ENCODE measurements at places on chromosomes 3 and 15.

GRCh38 chr3:160180581-160181216 lies 44.5 kb upstream of the C3orf80 start:
- peak; percentile 53 for DNase-seq

GRCh38 chr3:188740010-188740409 lies 431.8 kb upstream of the TPRG1 start:
- DNase-seq = no peak

DNA sequence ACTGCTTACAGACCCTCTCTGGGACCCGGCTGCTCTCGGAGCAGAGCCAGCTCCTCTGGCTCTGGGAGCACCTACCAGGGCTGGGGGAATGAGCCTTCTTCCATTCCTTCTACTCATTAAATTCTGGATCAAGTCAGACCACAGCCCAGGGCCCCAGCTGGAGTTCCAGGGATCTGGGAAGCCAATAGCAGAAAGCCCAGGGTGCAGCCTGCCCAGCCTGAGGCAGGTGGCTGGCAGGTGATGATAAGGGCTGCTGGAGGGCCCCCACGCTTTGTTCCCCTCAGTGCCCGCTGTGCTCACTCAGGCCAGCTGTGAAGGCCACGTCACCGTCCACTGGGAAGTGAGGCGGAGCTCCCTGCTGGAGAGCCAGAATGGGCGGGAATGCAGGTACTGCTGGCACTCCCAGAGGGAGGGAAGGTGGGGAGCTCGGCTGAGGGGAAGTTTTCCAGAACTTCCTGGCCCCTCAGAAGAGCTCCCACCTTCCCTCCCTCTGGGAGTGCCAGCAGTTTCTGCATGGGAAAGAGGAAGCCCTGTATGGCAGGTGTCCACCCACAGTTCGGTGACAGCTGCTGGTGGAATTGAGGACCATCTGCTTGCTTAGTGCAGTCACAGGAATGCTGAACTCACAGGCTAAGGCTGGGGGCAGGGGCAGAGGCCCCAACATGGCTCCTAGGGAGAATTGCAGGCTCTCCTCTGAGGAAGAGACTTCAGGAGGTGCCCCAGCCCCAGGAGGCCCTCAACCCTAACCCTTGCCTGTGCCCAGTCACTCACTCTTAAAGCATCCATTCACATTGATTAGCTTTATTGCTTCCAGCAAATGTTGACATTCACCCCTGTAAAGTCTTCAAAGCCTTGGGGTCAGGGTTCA lies 12.6 kb upstream of the RTP3 start:
- no peak for DNase-seq

- DNase-seq = no peak
Measured at GRCh38 chr15:88258093-88258641, 1.6 kb upstream of the NTRK3 start.

GRCh38 chr3:172522871-172523818 lies at the start of gene TNFSF10:
TNFSF10 (minus strand) TSS chr3:172523430; CDS start chr3:172523384, 46 bp downstream.
- DNase-seq = no peak

DNA sequence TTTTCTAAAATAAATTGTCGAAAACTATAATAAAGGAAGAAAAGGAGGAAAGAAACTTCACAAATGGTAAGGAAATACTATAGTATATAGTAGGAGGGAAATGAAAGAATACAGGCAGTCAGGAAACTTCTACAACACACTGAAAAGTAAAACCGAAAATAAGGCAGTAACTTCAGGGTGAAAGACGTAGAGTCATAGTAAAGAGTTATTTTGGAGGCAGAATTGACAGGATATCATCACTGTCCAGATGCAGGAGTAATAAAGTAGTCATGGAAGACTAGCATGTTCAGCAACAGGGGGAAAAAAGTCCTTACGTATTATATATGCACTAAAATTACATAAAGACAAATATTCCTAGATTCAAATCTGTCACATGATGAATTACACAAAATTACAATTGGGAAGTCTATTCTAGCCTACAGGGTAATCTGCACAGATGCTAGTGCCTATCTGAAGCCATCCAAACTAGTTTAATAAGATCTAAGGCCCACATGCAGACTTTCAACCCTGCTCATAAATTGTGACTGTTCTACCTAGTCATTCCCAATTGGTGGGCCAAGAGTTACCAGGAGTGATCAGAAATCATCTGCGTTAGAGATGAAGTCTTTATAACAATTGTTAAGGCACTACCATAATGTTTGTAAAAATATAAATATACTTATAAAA lies 14.0 kb downstream of the VPS13C start:
- no peak for DNase-seq

- DNase-seq = peak; percentile 70
Measured at GRCh38 chr3:139127101-139127500, 82.4 kb upstream of the PRR23C start.

DNA sequence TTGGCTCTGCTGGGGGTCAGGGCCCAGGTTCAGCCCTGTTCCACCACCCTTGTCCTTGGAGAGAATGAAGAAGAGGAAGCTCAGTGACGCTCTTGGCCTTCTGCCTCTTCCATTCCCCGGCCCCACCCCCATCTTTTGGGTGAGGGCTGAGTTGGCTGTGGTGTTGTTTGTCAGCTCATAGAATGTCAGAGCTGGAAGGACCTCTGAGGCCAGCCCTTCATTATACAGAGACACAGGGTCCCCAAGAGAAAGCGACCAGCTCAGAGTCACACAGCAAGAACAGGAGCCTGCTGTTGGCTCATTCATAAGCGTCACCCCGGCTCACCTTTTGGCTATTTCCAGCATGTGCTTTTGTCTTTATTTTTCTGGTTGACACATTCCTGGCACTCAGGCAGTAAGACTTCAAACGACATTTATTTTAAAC lies 68.2 kb downstream of the AAGAB start:
- DNase-seq = no peak

DNA sequence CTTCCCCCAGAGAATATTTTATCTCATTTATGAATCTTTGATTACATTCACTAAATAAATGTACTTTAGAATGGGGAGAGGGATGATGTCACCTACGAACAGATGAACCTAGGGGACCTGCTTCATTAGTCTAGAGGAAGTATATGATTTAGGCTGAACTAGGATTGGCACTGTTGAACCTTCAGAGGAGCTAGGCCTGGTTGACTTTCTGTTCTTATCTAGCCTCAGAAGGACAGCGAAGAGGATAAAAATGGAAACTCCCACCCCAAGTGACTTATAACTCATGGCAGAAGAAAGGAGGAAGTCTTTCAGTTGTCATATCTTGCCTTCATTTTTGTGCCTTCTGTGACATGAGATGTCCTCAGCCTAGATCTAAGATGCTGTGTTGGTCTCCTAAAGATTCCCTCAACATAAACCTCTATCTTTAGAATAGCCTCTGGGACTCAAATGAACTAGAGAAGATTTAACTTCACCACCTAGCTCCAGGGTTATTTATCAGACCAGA lies 42.6 kb downstream of the POLG start:
- no peak for DNase-seq

- peak; percentile 20 for DNase-seq
Measured at GRCh38 chr3:178847190-178847589, 224.4 kb downstream of the ZMAT3 start.

GRCh38 chr3:141462176-141462859 lies 24.5 kb upstream of the RASA2 start:
- no peak for DNase-seq

DNA sequence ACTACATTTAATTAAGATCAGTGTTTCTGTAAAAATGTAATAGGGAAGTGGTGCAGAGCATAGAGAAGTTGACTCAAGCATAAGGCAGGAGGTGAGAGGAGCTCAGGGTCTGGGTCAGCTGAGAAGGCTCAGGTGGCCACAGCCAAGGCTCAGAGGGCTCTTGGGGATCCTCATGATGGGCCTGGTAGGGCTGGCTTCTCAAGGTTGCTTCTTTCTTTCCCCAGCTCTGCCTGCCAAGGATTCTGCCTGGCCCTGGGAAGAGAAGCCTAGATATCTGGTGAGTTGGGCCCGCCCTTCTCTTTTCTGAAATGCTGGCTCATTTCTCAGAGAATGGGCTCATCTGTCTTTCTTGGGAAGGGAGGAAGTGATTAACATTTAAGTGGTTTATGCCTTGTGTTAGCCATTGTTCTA lies 6.5 kb downstream of the ZNF589 start:
- no peak for DNase-seq

- DNase-seq = no peak
Measured at GRCh38 chr15:29126821-29127461, 142.7 kb downstream of the NSMCE3 start.

GRCh38 chr3:73451301-73451944 lies 173.3 kb downstream of the PDZRN3 start:
- DNase-seq = no peak

- no peak for DNase-seq
Measured at GRCh38 chr15:77004189-77004588, 9.3 kb downstream of the PSTPIP1 start.

- no peak for DNase-seq
Measured at GRCh38 chr15:101066501-101067408, 147.6 kb downstream of the LRRK1 start.

DNA sequence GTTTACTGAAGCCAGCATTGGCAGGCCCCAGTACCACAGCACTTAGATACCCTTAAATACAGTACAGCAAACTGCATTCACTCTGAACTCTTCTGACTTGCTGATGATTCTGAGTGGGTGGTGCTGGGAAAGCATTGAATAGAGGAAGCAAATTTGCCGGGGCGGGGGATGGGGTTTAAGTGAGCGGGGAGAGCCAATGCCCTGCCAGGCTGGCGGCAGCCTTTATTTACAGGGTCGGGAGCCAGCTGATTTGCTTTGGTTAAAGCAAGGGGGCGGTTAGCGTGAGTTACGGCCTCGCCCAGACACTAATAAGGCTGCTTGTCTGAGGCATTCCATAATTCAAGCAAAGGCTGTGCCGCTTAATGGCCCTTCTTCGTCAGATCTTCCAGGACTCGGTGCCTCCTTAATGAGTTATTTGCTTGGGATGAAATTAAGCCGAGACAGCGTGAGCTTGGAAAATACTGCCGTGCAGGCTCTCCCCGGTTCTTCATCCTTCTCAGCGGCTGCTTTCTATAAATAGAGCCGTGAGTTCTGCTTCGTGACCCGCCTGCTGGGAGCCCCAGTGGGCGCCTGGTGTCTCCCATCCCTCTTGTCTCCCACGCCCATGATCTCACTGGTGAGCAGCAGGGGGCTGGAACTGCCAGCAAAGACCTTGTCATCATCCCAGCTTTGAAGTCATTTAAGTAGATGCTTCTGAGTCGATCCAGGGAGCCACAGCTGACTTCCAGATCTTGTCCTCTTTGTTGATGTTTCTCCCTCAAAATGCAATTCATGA lies 25.8 kb downstream of the SPSB4 start:
- no peak for DNase-seq

- DNase-seq = no peak
Measured at GRCh38 chr3:163708428-163708827, 1369.9 kb downstream of the SI start.

DNA sequence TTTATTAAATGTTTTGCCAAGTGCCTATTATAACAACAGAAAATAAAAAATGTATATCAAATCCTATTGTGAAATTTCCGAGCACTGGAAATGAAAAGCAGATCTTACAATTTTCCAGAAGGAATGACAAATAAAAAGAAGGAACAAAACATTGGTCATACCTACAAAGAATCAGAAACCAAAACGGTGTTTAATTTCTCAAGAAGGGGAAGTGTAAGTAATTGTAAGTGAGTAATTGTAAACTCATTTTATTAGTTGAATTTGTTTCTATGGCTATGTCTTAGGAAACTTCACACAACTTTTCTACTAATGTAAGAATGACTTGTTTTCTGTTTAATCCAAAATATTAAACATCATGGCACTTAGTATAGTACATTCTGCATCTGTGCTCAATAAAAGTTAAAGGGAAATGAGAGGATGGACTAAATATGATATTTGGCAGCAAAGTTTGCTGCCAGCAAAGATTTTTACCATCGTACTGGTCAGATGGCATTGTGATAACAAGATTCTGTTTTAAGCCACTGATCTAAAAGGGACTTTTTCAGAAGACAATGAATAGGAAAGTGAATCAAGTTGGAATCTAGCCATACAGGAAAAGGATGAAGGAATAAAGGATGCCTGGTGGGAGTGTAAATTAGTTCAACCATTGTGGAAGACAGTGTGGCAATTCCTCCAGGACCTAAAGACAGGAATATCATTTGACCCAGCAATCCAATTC lies 232.4 kb downstream of the NFKBIZ start:
- no peak for DNase-seq

DNA sequence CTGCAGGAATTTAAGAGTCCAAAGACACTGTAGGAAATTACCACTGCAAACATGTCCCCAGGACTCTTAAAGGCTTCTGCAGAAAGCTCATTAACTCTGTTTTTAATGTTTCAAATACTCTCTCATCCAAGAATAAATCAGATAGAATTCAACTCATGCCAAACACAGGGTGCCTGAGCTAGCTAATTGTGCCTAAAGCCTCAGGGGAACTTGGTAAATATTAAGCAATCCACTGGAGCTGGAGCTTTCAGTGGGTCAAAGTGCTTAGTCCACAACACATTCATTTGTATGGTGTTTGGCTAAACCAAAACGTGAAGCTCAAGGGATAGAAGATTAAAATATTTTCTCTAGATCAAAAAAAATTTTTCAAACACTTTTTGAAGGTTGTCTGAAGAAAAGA lies 131.4 kb downstream of the THRB start:
- no peak for DNase-seq

- DNase-seq = no peak
Measured at GRCh38 chr3:119343719-119344118, 49.5 kb downstream of the ARHGAP31 start.

DNA sequence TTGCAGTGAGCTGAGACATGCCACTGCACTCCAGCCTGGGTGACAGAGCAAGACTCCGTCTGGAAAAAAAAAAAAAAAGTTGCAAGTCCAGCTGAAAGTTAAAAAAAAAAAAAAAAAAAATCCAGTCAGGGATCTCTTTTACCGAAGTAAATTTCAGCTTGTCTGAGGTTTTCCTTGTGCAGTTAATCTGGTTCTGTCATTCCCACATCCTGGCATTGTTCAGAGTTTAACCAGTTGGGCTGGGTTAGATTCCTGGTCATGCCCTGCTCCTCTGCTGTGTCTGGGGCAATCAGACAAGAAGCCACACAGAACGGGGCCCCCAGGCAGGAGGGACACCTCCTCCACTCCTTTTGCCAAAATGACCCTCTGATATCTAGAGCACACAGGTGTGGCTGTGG lies 84.1 kb upstream of the KLHL25 start:
- DNase-seq = no peak

GRCh38 chr3:125129512-125129997 lies 73.8 kb upstream of the HEG1 start:
- DNase-seq = peak; percentile 97

GRCh38 chr3:119664850-119665379 lies 4.5 kb upstream of the POPDC2 start:
- DNase-seq = no peak

DNA sequence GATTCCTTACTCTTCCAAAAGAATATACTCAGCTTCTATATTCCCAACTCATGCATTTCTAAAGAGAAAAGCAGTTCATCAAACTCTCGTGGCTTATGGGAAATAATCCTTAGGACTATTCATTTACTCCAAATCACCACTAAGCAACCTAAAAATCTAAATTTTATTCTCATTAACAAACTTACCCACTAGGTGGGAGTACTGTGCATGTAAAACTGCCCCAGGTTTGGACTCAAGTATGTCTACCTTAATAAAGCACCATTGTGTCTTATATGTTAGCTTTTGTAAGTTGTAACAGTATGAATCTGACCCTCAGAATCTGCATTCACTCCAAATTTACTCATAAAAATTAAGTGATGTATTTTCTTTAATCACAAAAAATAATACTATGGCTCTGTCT lies 25.3 kb downstream of the RAD18 start:
- no peak for DNase-seq

Data from skeletal muscle cell (primary cell).